ENCODE measurements at places on chromosomes 3 and 15.

- DNase-seq: peak; percentile 91
Measured at GRCh38 chr3:46935168-46935858, 41.2 kb downstream of the CCDC12 start.

GRCh38 chr15:79028411-79028964 is 62.1 kb downstream of the RASGRF1 start:
- no peak for DNase-seq

GRCh38 chr15:81165535-81165934 is 31.1 kb upstream of the IL16 start:
- DNase-seq: no peak

DNA sequence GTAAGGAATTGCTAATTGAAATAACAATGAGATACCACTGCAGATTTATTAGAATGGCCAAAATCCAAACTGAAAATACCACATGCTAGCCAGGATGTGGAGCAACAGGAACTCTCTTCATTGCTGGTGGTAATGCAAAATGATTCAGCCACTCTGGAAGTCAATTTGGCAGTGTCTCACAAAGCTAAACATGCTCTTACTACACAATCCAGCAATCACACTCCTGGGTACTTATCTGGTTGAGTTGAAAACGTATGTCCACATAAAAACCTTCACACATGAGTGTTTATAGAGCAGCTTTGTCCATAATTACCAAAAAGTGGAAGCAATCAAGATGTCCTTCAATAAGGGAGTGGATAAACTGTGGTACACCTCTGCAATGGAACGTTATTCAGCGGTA is 113.3 kb downstream of the SMAD6 start:
- DNase-seq: peak; percentile 65

DNA sequence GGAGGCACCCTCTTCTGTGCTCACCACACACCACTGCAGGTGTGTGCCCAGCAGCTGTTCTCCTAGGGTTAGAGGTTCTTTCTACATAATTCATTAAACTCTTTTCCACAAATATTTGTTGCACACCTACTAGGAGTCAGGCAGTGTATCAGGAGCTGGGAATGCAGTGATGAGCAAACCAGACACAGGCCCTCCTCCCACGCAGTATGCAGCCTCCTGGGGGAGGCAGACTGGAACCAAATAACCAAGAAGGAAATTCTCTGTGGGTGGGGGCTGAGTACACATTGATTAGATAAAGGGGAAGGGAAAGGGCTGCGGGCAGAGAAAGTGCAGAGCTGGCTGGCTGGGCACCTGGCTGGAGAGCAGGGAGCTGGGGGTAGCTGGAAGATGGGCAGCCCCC is 18.5 kb upstream of the C3orf22 start:
- DNase-seq: no peak

GRCh38 chr3:8538913-8539312 is 37.3 kb downstream of the LMCD1 start:
- DNase-seq: no peak

GRCh38 chr15:92833106-92833433 is 67.1 kb upstream of the CHD2 start:
- DNase-seq: no peak

GRCh38 chr3:24156466-24156865 is 211.4 kb downstream of the NR1D2 start:
- DNase-seq: peak; percentile 87

DNA sequence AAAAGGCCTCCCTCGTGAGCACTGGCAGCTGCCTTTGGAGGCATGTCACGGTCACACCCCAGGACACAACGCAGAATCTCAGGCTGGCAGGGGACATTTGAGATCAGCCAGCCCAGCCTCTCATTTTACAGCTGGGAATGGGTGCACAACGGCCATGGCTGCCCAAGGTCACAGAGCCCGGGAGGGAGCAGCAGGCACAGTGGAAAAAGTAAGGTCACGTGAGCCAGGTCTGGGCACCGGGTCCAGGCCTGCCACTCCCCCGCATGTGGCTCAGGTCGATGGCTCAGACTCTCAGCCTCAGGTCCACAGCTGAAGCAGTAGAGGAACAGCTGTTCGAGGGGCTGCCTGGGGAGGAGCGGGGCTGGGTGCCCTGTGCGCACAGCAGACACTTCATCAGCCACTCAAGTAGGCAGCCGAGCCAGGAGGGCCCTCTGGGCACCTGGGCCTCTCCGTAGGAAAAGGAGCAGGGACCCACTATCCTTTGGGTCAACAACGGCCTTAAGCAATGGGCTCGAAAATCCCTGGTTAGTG is 260.6 kb downstream of the GOLGA6L6 start:
- no peak for DNase-seq

DNA sequence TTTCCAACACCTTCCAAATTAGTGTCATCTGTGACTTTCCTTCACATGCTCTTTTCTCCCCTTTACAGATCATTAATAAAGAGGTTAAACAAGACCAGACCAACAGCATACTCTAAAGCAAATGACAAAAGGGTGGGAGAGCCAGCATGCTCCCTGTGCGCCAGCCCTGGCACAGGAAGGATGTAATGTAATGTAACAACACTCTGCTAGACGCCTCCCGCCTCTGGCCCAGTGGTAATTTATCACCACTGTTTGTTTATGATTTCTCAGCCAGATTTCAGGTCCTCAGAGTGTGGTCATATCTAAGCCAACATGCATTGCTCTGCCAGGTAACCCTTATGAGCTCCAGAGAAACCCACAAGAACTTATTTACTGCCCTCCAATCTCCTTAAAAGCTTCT is 189.5 kb upstream of the WNT5A start:
- no peak for DNase-seq

GRCh38 chr3:148546959-148547358 is 150.7 kb upstream of the AGTR1 start:
- DNase-seq: no peak

GRCh38 chr3:24220859-24221657 is 273.6 kb downstream of the THRB start:
- peak; percentile 94 for DNase-seq

DNA sequence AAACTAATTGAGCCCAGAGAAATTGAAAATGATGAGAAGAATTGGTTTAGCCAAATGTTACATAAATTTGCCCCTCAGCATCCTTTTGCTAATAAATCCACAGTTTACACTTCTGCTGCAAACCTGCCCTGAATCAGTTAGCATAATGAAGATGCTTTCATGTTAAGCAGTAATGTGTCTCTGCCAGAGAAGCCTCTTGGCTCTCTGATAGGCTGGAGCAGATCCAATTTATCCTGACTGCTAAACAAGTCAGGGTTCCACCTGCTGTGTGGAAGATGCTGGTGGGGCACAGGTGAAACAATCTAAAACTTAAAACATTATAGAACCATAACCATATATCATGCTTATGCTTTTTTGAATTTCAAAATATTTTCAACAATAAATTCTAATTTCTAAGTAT is 946.8 kb downstream of the OTOL1 start:
- no peak for DNase-seq

GRCh38 chr3:133514418-133514817 is 59.1 kb upstream of the CDV3 start:
- DNase-seq: no peak

- DNase-seq: no peak
Measured at GRCh38 chr3:11289864-11290263, 17.7 kb downstream of the ATG7 start.

- DNase-seq: no peak
Measured at GRCh38 chr15:57033715-57034439, 115.4 kb downstream of the TCF12 start.

- no peak for DNase-seq
Measured at GRCh38 chr3:171757361-171758034, 52.8 kb downstream of the PLD1 start.

GRCh38 chr3:141386611-141387111 is 18.4 kb downstream of the ZBTB38 start:
- DNase-seq: no peak

DNA sequence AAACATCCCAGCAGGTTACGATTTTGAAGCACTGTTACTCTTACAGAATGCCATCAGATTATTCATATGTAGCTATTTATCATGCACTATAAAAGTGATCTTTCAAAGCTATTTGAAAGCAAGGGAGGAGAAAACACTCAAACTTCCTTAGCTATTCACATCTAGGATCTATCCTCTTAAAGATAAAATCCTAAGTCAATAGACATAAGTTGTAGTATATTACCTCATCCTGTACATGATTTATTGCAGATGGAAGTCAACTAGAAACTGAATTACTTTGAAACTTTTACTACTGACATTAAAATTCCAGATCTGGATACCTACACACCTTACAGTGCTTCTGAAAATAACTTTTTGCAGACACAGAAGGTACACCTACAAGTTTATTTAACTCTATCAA is 197.2 kb downstream of the MEIS2 start:
- no peak for DNase-seq

- DNase-seq: no peak
Measured at GRCh38 chr15:56240390-56240789, 3.3 kb downstream of the RFX7 start.

DNA sequence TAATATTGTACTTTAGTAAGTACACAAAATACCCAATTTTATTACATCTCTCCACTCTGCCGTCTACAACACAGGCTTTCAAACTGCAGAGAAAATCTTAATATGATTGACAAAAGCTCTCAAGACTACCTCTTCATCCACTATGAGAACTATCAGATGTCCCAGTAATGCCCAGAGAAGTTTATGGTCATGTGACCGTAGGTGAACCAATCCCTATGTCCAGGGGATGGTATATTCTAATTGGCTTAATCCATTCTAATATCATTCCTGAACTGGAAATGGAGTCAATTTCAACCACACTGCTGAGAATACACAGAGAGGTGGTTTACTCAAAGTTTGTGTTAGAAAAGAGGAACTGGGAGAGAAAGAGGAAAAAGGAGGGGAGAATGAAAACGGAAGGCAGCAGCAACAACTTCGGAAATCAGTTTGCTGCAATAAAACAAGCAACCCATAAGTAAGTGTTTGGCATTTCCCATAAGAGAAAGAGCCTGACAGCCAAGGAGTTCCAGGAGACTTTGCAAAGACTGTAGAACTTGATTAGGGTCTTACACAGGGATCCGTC is 7.3 kb downstream of the SST start:
- no peak for DNase-seq

GRCh38 chr15:87816016-87816415 is 440.5 kb downstream of the NTRK3 start:
- DNase-seq: no peak

- DNase-seq: no peak
Measured at GRCh38 chr15:42034628-42035434, 14.0 kb upstream of the PLA2G4E start.

GRCh38 chr3:81753416-81754027 is 7.9 kb downstream of the GBE1 start:
- DNase-seq: no peak

GRCh38 chr3:125080077-125080476 is 24.3 kb upstream of the HEG1 start:
- DNase-seq: no peak

- no peak for DNase-seq
Measured at GRCh38 chr15:31106495-31107300, 5.2 kb upstream of the TRPM1 start.

DNA sequence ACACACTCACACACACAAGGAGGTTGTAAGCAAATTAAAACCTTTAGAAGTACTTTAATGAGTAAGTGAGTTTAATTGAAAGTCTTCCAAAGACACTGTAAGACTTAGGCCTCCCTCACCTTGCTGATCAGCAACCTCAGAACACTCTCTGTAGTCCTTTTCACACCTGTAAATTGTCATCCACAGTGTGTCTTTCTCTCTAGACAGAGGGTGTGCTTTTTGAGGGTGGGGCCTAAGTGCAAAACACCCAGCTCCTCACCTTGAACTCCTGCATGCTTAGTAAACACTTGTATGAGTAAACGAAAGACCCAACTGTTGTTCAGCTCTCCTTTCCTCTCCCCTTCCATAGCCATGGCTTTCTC is 183.2 kb upstream of the IL12A start:
- no peak for DNase-seq

DNA sequence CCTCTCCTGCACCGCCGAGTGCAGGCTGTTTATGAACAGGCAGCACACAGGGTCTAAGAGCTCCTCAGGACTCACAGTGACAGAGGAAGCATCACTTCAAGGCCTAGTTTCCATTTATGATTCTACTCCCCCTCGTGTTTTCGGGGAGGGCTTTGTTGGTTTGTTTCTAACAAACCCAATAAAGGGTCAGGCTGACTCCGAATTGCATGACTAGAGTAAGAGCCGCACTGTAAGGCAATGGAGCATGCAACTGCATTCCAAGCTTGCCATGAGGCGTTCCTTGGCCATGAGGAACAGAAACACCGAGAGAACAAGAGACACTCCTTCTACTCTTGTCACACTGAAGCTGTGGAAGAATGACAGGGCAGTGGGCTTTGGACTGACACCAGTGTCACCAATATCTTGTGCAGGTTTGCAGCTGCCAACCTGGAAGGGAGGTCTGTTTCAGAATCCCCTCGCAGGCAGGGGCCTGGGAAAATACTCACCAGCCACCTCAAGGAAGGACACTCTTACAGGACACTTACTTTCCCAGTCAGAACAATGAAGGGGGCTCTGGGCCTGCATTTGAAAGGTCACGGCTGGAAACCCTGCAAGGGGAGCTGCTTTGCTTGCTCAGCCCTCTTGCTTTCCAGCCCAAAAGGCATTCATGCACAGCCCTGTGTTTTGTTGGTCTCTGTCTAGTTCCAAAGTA is 96.8 kb downstream of the ADAMTS17 start:
- no peak for DNase-seq

DNA sequence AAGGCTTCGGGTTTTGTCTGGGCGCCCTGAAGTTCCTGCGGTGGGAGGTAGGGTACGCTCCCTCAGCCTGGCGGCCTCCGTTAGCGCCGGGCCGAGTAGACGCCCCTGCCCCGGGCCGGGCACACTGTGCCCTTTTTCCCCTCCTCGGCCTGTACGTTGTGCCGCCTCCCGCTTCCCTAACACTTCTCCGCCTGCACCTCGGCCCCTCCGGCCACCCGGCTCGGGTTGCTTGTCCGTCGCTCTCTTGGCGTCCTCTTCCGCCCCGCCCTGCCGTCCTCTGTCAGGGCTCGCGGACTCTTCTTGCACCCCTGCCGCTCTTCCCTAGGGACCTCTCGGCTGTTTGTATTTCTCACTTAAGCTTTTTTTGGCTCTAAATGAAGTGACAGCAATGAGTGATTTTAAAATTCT is 384 bp downstream of the KNL1 start:
- DNase-seq: no peak

- DNase-seq: no peak
Measured at GRCh38 chr3:159892171-159892795, 96.4 kb upstream of the IL12A start.

GRCh38 chr3:138060792-138061191 is 50.8 kb downstream of the CLDN18 start:
- no peak for DNase-seq

Measured in HS-5 (cell line).